ENCODE measurements at places on chromosomes 11 and 22.

GRCh38 chr22:49212002-49212401, 615.7 kb downstream of the BRD1 start:
- DNase-seq, result no peak

DNA sequence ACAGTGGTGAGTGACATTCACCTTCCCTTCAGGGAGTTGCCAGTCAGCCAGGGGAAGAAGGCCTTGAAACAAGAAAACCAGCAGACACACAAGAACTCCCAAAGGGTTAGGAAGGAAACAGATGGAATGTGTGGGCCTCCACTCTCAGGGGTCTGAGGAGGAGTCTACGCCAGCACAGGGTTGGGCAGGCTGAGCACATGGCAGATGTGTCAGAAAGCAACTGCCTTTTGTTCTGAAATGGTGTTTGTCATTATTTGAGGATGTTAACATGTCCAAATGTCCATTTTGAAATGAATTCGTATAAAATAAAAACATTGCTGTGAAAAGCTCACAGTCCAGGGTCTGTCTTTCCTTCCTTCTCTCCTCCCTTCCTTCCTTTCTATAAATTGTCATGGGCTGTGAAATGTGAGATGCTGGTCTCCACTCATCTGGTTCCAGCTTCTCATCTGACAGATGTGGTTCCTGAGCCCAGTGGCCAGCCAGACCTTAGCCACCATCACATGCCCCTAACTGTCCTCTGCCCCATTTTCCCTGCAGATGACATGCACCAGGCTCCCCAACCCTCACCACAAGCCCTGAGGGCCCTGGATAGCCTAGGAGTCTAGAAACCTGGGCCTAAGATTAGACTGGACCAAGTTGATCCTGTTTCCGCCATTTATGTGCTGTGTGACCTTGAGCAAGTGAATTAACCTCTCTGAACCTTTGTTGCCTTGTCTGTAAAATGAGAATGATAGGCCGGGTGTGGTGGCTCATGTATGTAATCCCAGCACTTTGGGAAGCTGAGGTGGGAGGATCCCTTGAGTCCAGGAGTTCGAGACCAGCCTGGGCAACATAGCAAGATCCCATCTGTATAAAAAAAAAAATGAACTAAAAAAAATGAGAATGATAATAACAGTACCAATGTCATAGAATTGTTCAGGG, 56.2 kb upstream of the CRYBB3 start:
- no peak for DNase-seq

DNA sequence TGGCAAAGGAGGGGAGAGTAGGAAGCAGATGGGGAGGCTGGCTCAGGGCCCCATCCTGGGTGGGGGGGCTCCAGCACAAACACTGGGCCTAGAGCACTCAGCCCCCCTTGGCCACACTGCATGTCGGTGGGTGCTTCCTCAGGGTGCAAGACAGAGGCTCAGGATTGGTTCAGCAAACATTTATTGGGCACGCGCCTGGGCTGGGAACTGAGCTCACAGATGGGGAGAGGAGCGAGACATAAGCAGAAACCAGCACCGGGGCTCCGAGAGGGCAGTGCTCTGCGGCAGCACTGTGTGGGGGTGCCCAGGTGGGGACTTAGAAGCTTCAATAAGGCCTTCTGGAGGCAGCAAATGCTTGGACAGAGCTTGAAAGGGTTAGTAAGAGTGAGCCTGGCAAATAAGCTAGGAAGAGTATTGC, 12.1 kb upstream of the EHD1 start:
- DNase-seq, result no peak

- no peak for DNase-seq
Observed at GRCh38 chr11:15153231-15153630, 38.5 kb downstream of the INSC start.

GRCh38 chr22:50595189-50595588, 5.4 kb upstream of the MAPK8IP2 start:
- DNase-seq, result no peak

GRCh38 chr11:77208535-77208934, 80.5 kb downstream of the MYO7A start:
- DNase-seq, result no peak
